EH (cell line): ENCODE measurements at places on chromosomes 2 and 18.

DNA sequence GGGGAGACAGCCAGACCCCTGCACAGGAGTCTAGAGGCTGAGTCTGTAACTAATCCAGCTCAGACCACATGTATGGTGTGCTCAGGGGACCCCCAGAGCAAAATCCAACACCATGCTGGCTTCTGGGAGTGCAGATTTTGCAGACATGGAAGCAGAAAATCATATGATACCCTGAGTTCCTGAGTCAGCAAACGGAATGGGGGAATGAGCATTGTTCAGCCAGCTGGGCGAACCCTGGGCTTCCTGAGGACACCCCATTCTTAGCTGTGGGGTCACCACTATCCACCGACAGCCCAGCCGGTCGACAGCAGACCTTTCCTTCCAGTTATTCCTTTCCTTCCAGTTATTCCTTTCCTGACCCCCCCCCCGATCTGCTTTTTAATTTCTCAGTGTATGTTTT, 322.9 kb downstream of the GBX2 start:
- DNase-seq: no peak

DNA sequence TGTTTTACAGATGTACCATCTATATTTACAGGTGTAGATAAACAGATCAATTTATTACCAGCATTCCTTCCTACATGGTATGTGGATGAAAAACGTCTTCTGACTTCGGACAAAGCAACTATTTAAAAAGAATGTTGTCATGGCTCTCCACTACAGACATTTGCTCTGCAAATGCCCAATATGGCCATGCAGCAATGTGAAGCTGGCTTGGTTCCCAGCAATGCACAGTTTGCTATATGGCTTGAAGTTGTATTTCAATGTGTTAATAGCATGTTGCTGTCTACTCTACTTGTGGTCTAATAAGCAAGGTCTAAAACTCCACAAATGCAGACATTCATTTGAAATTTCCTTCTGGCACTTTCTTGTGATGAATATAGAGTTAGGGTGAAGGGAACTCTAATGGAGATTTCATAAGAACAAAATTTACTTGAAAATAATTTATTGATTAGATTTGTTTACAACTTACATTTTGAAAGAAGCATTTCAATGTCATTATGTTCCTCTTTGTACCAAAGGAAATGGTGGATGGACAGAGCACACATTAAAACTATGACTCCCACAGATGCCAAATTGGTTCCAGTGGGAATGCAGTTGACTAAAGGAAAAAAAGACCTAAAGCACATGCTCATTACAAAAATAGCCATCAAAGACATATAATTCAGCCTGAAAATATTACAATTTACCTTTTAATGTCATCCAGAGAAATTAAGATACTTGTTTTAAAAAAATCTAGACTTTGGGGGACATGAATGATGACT, 234.0 kb downstream of the DYM start:
- DNase-seq: no peak

DNA sequence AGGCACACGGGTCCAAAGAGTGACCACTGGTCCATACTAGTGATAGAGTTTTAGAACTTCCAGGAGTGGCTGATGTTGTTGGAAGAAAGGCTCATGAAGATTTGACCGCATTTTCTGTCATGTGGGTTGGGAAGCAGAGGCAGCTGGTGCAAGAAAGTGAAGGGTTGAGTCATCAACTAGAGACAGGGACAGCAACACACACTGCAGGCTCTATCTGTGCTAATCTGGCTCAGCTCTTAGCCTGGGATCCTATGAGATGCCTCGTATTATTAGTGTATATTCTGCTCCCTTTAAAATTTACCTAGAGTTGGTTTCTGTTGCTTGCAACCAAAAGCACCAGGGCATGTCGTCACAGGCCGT, 2.5 kb upstream of the SH3RF3 start:
- peak; percentile 93 for DNase-seq

DNA sequence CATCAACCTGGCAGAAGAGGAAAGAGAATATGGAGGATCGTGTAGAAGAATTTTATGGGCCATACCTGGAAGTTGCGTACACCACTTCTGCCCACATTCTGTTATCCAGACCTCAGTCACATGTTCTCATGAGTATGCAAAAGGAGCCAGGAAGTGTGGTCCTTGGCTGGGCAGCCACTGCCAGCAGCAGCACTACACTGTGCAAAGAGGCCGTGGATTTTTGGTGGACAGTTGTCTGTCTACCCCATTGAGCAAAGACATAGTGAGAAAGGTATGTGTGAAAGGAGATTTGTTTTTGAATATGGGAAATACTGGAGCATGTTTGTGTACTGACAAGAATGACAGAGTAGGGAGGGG, 68.1 kb downstream of the SDC1 start:
- DNase-seq: no peak
